ENCODE measurements at places on chromosomes 4 and X. TPM values are rescaled to one million over a fixed set of nuclear protein-coding genes. Genes with fewer than 3 reads are reported as not detected.

Gene CLTRN
- 0.17 TPM for total RNA-seq

Gene HPGD
- 9.3 TPM for total RNA-seq

Gene DOCK11
- 77.8 TPM for total RNA-seq

Gene MAGEA2B
- not detected for total RNA-seq

Gene REELD1
- total RNA-seq, result 0.20 TPM

Gene GPR101
- not detected for total RNA-seq

Gene EGF
- not detected for total RNA-seq

Gene KLHL13
- 0.35 TPM for total RNA-seq

Gene S100P
- total RNA-seq, result 5.3 TPM

Gene AADAT
- not detected for total RNA-seq

Gene TCEAL5
- not detected for total RNA-seq

Gene ANTXR2
- 30.0 TPM for total RNA-seq

Gene TLR1
- total RNA-seq, result 21.0 TPM

Gene SRPX
- total RNA-seq, result 0.20 TPM

Gene SPON2
- total RNA-seq, result 21.5 TPM

Gene TEX13B
- not detected for total RNA-seq

Gene PNCK
- total RNA-seq, result not detected
